ENCODE measurements at places on chromosomes 3 and 15. TPM values are rescaled to one million over a fixed set of nuclear protein-coding genes. Genes with fewer than 3 reads are reported as not detected.

Gene CORO2B
- 0.29 TPM for total RNA-seq

Gene DISP2
- 0.06 TPM for total RNA-seq

Gene ZCWPW2
- 0.18 TPM for total RNA-seq

Gene SH2D7
- not detected for total RNA-seq

Gene IL5RA
- total RNA-seq = not detected

Gene CKMT1B
- total RNA-seq = not detected

Gene CHRNA3
- total RNA-seq = not detected

Gene SPTBN5
- total RNA-seq = 0.98 TPM

Gene C3orf85
- 12.6 TPM for total RNA-seq

Gene POPDC2
- total RNA-seq = 0.72 TPM

Gene SEMA3G
- 1.1 TPM for total RNA-seq

Gene ACOX2
- total RNA-seq = 68.9 TPM

Gene ARHGAP31
- 2.4 TPM for total RNA-seq

Gene SCG5
- total RNA-seq = 4.7 TPM

Gene MYO5C
- 5.8 TPM for total RNA-seq

Gene LEKR1
- total RNA-seq = 1.4 TPM

Gene AGBL1
- total RNA-seq = not detected

Gene SCN5A
- total RNA-seq = not detected

Gene SNX22
- total RNA-seq = 1.1 TPM

Gene SLC27A2
- 161 TPM for total RNA-seq

Gene GP5
- total RNA-seq = 0.13 TPM

Gene GRIP2
- total RNA-seq = not detected

Gene ZDHHC23
- 14.6 TPM for total RNA-seq

Gene GOLGA6L7
- not detected for total RNA-seq

Gene ESYT3
- total RNA-seq = 0.05 TPM

Gene AHSG
- 1,067 TPM for total RNA-seq

Gene FRMD4B
- total RNA-seq = 11.7 TPM

Gene GOLGA6B
- 0.19 TPM for total RNA-seq

Gene AQP9
- total RNA-seq = 178 TPM

Gene FRMD5
- not detected for total RNA-seq

Gene RAB7A
- 122 TPM for total RNA-seq

Gene ROPN1
- total RNA-seq = not detected

Gene ACKR4
- total RNA-seq = 0.15 TPM

Gene ANKDD1A
- total RNA-seq = 0.29 TPM

Gene HHLA2
- total RNA-seq = not detected

Gene LSAMP
- 0.02 TPM for total RNA-seq

Gene TRAIP
- total RNA-seq = 0.72 TPM

Gene RYR3
- total RNA-seq = under 0.01 TPM

Gene IGSF11
- total RNA-seq = not detected

Gene ZBTB47
- total RNA-seq = 3.9 TPM

Gene XXYLT1
- total RNA-seq = 6.5 TPM

Gene NAA80
- total RNA-seq = 2.9 TPM

Gene FBXW12
- not detected for total RNA-seq

Gene MCTP2
- total RNA-seq = 3.1 TPM

Gene SELENOT
- 64.1 TPM for total RNA-seq

Gene VEPH1
- 0.51 TPM for total RNA-seq

Gene SYNPR
- total RNA-seq = not detected

Gene RABL3
- total RNA-seq = 12.0 TPM

Gene ALS2CL
- total RNA-seq = 12.3 TPM

Gene SIN3A
- 14.6 TPM for total RNA-seq

Gene TIGIT
- total RNA-seq = 0.26 TPM
